ENCODE measurements at places on chromosomes 6 and 20. TPM values are rescaled to one million over a fixed set of nuclear protein-coding genes. Genes with fewer than 3 reads are reported as not detected.

DNA sequence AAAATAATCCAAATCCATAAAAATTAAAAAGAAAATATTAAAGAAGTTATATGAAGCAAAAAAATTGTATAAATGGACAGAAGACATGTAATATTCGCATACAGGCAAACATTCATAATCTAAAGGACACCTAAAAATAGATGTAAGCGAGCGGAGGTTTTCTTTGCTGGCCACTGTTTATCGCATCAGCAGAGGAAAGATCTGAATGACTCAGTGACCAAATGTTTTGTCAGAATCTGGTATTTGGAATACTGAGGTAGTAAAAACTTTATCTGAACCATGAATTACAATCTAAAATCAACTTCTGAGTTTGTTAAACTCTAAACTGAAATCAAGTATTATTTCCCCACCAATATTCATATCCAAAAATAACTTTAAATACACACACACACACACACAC, 7.8 kb downstream of the TSPYL4 start:
- H3K36me3 ChIP-seq = peaks cover 7% of the 10 kb centered on the region
- no peak overlapping the region for H3K4me3 ChIP-seq
- H3K4me1 ChIP-seq = peaks cover 23% of the 10 kb centered on the region
- H3K27me3 ChIP-seq = no peaks in the 10 kb centered on the region
- DNase-seq = no peak
- H3K27ac ChIP-seq = no peak overlapping the region

DNA sequence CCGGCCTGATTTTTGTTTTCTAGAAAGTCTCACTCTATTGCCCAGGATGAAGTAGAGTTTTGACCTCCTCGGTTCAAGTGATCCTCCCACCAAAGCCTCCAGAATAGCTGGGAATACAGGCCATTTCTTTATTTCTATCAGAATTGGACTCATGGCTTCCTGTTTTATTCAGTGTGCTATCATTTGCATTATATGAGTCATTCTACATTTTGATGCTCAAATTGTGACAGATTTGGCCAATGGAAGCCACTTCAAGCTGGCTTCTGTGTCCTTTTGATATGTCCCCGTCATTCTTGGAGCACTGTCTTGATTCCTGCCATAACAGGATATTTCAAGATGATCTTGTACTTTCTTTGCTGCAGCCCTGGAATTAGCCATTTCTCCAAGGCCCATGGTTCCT, 75.1 kb downstream of the CNBD2 start:
- H3K36me3 ChIP-seq = peaks cover 13% of the 10 kb centered on the region
- no peak for DNase-seq
- H3K4me3 ChIP-seq = no peak overlapping the region
- H3K27ac ChIP-seq = no peak overlapping the region
- H3K4me1 ChIP-seq = peaks cover 26% of the 10 kb centered on the region

LY6G6D gene
- not detected for total RNA-seq

- DNase-seq = peak; percentile 80
- H3K4me3 ChIP-seq = peak within 1 kb of the TSS; percentile 72
- no peaks in the 10 kb centered on the region for H3K36me3 ChIP-seq
- peaks cover 20% of the 10 kb centered on the region for H3K27me3 ChIP-seq
- peak within 1 kb of the TSS; percentile 41 for H3K27ac ChIP-seq
Observed at GRCh38 chr20:1225783-1226654, at the start of gene RAD21L1. Gene RAD21L1, plus strand, starts transcription at chr20:1226044. Its CDS starts 2,410 bp downstream, at chr20:1228454.

RAB32 gene
- 36.9 TPM for total RNA-seq

KIAA1755 gene
- 1.3 TPM for total RNA-seq

- no peak overlapping the region for H3K27ac ChIP-seq
- no peak overlapping the region for H3K4me3 ChIP-seq
- H3K4me1 ChIP-seq = no peaks in the 10 kb centered on the region
- no peak for DNase-seq
Observed at GRCh38 chr6:140178520-140178919, 804.1 kb upstream of the CITED2 start.

KCNB1 gene
- total RNA-seq = 0.53 TPM

GRCh38 chr20:4070323-4071177, 55.2 kb upstream of the RNF24 start:
- peaks cover 7% of the 10 kb centered on the region for H3K4me1 ChIP-seq
- no peaks in the 10 kb centered on the region for H3K36me3 ChIP-seq
- no peaks in the 10 kb centered on the region for H3K27me3 ChIP-seq
- no peak overlapping the region for H3K27ac ChIP-seq

DNA sequence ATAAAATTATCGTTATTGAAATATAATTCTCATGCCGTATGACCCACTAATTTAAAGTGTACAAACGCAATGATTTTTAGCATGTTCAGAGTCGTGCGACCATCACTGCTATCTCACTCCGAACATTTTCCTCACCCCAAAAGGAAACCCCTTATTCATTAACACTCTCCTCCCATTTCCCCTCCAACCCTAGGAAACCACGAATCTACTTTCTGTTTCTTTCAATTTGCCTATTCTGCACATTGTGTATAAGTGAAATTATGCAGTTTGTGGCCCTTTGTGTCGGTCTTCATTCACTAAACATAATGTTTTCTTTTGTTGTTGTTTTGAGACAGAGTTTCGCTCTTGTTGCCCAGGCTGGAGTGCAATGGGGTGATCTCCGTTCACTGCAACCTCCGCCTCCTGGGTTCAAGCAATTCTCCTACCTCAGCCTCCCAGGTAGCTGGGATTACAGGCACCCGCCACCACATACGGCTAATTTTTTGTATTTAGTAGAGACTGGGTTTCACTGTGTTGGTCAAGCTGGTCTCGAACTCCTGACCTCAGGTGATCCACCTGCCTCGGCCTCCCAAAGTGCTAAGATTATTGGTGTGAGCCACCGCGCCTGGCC, 99.7 kb upstream of the ZNF217 start:
- no peak overlapping the region for H3K4me3 ChIP-seq
- DNase-seq = no peak
- no peak overlapping the region for H3K27ac ChIP-seq

DNA sequence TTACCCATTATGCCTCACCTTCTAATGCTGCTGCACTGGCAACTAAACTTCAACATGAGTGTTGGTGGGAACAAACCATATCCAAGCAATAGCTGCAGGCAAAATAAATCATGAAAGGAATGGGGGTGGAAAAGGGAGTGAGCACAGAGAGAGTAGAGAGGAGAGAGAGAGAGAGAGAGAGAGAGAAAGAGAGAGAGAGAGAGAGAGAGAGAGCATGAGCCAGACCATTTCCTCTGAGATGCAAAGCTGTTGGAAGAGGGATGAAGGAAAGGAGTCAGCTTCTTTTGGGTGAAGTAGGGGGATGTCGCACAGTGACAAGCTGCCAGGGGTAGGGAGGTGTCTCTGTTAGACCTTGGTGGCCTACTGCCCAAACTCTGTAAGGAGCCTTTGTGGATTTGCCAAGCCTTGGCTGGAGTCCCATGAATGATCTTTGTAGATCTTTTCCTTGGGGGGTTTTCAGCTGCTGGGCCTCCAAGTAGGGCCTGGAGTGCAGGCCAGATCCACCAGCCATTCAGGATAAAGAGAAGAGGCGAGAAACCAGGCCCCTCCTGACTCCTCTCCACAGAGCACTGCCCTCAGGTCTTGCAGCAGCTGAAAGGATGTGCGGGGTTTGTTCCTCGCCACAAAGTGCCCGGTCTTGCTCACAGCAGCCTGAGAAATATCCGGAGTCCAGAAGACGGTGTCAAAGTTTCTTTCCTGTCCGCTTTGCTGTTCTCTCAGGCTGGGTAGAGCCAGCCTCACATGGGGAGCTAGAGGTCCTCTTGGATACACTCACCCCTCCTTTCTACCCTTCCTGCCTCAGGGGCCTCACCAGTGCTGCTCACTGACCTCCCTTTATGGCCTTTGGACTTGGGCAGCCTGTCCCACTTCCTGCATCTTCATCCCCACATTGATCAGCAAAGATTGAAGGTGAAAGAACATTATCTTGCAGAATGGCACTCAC, 17.8 kb downstream of the BTBD3 start:
- no peaks in the 10 kb centered on the region for H3K36me3 ChIP-seq
- H3K27ac ChIP-seq = no peak overlapping the region
- no peak overlapping the region for H3K4me3 ChIP-seq
- no peak for DNase-seq
- H3K27me3 ChIP-seq = no peaks in the 10 kb centered on the region

ENTPD6 gene
- 64.5 TPM for total RNA-seq

PHACTR3 gene
- total RNA-seq = 9.0 TPM

DNA sequence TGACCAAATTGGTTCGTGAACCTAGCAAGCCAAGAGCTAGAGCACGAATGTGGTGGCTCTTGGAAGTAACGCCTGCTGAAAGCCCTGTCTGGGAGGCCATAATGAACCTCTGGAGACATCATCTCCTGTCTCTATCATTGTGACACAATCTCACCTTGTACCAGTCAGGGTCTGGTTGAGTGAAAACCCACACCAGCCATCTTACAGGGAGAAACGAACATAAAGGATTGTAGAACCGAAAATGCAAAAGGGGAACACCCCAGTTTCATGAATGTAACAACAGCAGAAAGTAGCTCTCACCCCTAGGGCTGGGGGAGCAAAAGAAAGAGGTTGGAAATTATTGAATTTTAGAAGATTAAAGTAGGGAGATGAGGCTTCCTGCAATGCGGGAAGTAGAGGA, 50.9 kb upstream of the TAB2 start:
- peaks cover 12% of the 10 kb centered on the region for H3K4me1 ChIP-seq
- no peaks in the 10 kb centered on the region for H3K36me3 ChIP-seq
- no peaks in the 10 kb centered on the region for H3K27me3 ChIP-seq

RSPH9 gene
- total RNA-seq = 2.6 TPM

- no peaks in the 10 kb centered on the region for H3K4me1 ChIP-seq
- H3K27me3 ChIP-seq = no peaks in the 10 kb centered on the region
- H3K27ac ChIP-seq = no peak overlapping the region
- no peak for DNase-seq
- H3K36me3 ChIP-seq = no peaks in the 10 kb centered on the region
Observed at GRCh38 chr6:77454386-77454785, 8.9 kb downstream of the HTR1B start.

COL12A1 gene
- 36.6 TPM for total RNA-seq

DNA sequence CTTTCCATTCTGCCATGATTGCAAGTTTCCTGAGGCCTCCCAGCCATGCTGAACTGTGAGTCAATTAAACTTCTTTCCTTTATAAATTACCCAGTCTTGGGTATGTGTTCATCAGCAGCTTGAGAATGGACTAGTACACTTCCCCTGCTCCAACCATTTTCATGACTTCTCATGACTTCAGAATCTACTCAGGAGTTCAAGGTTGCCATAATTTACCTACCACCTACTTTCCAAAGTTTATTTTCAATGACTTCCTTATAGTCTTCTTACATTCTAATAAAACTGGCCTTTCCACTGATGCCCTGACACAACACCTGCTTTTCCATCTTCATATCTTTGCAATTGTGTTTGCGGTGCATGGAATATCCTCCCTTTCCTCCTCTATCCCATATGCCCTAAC, 31.2 kb upstream of the PKIB start:
- H3K4me3 ChIP-seq = no peak overlapping the region
- no peak overlapping the region for H3K27ac ChIP-seq
- H3K4me1 ChIP-seq = no peaks in the 10 kb centered on the region
- no peak for DNase-seq
- no peaks in the 10 kb centered on the region for H3K36me3 ChIP-seq
- H3K27me3 ChIP-seq = no peaks in the 10 kb centered on the region

BPIFA1 gene
- 28.4 TPM for total RNA-seq

DNA sequence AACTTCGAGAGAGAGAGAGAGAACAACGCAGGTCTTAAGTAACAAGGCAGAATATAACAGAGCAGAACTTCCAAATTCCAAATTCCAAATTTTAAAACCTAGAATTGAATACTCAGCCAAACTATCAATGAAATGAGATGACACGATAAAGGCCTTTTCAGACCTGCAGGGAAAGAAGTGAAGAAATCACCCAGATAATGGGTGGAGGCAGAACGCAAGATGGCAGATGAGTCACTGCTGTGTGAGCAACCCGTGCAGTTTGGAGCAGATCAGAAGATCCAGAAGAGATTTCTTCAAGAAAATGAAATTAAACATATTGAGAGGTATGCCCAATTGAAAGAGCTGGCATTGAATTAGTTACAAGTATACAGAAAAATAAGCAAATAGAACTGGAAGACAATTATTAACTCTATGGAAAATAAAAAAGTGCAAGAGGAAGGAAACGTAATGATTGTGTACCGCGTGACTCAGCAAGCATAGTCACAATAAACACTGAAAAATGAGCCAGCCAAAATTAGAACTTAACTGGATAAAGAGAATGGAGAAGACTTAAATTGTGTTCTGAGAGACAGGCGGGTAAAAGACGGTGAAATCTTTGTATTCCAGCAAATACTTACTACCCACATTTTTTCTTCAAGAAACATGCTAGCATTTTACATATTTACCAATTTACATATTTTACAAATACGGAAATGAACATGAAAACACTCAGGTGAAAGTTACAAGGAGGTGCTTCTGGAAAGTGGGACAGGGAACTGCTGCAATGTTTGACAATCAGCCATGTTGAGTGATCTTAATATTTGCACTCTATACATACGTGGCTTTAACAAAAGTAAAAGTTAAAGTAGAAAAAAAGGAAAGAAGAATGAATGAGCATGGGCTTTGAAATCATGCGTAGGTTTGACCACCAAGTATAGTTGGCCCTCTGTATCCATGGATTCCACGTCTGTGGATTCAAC, 87.9 kb upstream of the CDYL start:
- no peaks in the 10 kb centered on the region for H3K27me3 ChIP-seq
- peak overlapping the region; percentile 39 for H3K27ac ChIP-seq
- no peak for DNase-seq
- H3K4me1 ChIP-seq = no peaks in the 10 kb centered on the region
- H3K4me3 ChIP-seq = peak overlapping the region; percentile 14

- H3K36me3 ChIP-seq = peaks cover 24% of the 10 kb centered on the region
- H3K27me3 ChIP-seq = no peaks in the 10 kb centered on the region
- H3K4me3 ChIP-seq = no peak overlapping the region
Observed at GRCh38 chr6:83952830-83953229, 80.7 kb upstream of the MRAP2 start.

GRCh38 chr20:6704132-6704861, 63.2 kb upstream of the BMP2 start:
- H3K27ac ChIP-seq = peak overlapping the region; percentile 69
- H3K4me1 ChIP-seq = peaks cover 86% of the 10 kb centered on the region
- H3K36me3 ChIP-seq = no peaks in the 10 kb centered on the region
- H3K27me3 ChIP-seq = no peaks in the 10 kb centered on the region

GRCh38 chr6:12232339-12232738, 57.8 kb upstream of the EDN1 start:
- no peak overlapping the region for H3K27ac ChIP-seq
- H3K4me1 ChIP-seq = peaks cover 20% of the 10 kb centered on the region
- no peaks in the 10 kb centered on the region for H3K36me3 ChIP-seq
- H3K4me3 ChIP-seq = no peak overlapping the region
- no peaks in the 10 kb centered on the region for H3K27me3 ChIP-seq

- peaks cover 43% of the 10 kb centered on the region for H3K4me1 ChIP-seq
- H3K27ac ChIP-seq = no peak overlapping the region
- no peaks in the 10 kb centered on the region for H3K27me3 ChIP-seq
- H3K4me3 ChIP-seq = no peak overlapping the region
Observed at GRCh38 chr6:4781426-4781825, 5.2 kb downstream of the CDYL start.

- no peaks in the 10 kb centered on the region for H3K36me3 ChIP-seq
- no peak for DNase-seq
- no peaks in the 10 kb centered on the region for H3K4me1 ChIP-seq
- H3K27ac ChIP-seq = no peak overlapping the region
- no peaks in the 10 kb centered on the region for H3K27me3 ChIP-seq
Observed at GRCh38 chr6:106046116-106046853, 39.9 kb upstream of the PRDM1 start.

EGFL8 gene
- total RNA-seq = 13.4 TPM

RAMACL gene
- total RNA-seq = 6.6 TPM

NHLRC1 gene
- total RNA-seq = 2.4 TPM
